ENCODE measurements at places on chromosomes 2 and 18.

GRCh38 chr2:232767866-232768265 is 8.5 kb downstream of the KCNJ13 start:
- no peak for DNase-seq

- no peak for DNase-seq
These were observed 178.0 kb downstream of the ICOS start for GRCh38 chr2:204114295-204115136.

- no peak for DNase-seq
These were observed 27.6 kb upstream of the SLC40A1 start for GRCh38 chr2:189608170-189608569.

DNA sequence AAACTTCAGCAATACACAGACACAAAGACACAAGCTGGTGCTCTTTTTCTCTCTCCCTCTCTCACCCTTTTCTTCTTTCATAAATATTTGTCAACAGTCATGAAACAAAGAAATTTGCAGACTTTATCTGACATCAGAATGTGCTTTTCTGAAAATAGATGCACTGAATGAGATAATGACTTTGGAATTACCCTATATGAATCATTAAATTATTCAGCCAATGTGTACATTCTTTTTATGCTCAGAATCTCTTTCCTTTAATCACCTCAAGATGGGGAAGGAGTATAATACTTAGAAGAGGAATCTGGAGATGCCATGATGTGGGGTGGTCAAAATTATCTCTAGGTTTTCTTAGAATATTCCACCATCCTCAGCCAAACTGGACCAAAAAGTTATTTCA is 289.9 kb downstream of the LRRTM1 start:
- DNase-seq, result no peak

GRCh38 chr18:13835202-13835601 is 11.3 kb downstream of the MC5R start:
- DNase-seq, result no peak

DNA sequence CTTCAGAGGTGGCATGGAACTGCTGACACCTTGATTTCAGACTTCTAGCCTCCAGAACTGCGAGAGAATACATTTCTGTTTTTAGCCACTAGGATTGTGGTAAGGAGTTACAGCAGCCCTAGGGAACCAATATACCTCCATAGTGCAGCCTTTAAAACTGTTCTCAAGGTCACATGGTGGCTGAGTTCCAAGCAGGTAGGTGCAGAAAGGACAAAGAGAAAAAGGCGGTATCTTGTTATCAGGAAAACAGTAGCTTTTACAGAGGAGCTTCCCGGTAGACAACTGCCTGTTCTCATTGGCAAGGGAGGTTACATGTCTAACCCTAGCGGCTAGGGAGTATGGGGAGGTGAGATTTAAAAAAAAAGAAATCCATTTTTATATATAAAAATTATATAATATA is 96.2 kb upstream of the BCL2L11 start:
- no peak for DNase-seq

DNA sequence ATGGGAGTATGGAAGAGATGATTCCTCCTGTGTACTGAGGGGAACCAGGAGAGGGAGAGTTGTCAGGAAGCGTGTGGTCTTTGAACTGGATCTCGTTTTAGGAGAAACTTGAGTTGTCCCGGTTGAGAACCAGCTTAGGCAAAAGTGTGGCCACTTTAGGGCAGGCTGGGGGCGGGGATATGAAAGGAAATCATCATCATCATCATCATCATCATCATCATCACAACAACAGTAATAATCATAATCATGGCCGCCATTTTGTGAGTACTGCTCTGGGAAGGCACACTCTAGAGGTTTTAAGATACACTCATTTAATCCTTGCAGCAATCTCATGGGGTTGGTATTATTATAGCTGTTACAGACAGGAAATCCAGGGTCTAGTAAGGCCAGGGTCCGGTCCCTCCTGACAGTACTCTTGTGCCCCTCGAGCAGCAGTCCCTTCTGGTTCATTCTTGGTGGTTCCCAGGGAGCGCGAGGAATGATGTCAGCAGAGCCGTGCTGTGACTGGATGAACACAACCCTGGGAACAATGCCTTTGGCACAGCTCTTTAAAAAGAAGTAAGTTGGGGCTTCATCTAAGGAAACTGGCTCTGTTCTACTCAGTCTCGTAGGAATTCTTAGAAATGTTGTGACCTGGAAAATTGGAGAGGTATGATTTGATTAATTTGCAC is 33.8 kb downstream of the PARD3B start:
- DNase-seq, result no peak

DNA sequence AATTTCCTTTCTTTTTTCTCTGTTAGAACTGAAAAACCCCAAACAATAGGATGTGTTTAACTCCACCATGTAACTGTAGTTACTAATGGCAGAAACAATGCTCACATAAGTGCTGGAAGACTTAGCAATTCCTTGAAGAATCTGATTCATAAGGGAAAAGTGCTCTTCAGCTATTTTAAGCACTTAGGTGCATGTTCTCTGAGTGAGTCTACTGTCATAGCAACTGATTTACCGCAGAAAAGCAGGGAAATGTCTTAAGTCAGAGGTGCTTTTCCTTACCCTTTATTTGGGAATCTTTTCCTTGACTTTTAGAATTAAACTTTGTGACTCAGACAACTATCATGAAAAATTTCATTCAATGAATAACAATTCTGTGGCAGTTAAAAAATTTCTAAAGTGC is 65.4 kb upstream of the NABP1 start:
- no peak for DNase-seq

GRCh38 chr2:16186661-16187481 is 246.5 kb downstream of the MYCN start:
- DNase-seq, result no peak

GRCh38 chr2:184534986-184535385 is 63.3 kb upstream of the ZNF804A start:
- DNase-seq, result no peak

- no peak for DNase-seq
These were observed 18.9 kb upstream of the ST3GAL5 start for GRCh38 chr2:85907671-85908157.

DNA sequence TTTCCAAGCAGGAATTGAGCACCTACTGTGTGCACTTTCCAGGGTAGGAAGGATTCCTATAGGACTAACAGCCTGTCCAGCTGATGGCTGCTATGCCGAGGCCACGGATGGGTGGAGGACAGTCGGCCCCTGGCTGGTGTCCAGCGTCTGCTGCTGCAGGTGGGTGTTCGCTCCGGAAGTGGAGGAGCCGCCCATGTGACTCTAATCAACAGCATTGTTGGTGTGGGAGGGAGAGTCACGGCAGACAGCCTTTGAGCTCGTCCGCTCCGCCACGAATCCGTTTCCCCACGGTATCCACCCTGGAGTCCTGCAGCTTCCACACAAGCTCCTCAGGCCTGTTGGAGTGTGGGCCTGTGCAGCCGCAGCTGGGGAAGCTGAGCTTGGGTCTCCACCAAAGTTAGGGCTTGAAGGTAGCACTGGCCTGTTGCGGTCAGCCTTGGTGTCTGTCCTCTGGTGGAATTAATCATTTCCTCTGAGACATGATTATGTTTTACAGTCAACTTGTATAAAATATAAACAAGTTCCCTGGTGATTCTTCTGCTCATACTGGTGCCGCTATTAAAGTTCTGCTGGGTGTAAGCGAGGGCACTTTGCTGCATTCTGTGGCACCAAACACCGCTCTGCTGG is 185.9 kb upstream of the TPO start:
- DNase-seq, result no peak

DNA sequence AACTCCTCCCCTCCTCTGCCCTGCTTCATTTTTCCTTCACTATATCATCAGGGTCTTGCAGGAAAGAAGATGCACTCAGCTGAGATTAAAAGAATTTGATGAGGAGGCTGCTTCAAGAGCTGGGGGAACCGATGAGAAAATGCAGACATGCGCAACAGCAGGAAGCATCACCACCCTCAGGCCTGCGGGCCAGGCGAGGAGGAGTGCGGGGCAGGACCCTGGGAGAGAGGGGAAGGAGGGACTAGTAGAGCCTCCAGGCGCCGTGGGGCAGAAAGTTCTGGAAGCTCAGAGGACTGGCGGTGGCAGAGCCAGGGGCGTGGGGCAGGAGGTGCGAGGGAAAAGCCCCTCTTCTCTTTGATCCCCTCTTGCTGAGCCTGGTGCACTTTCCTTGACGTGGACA is 108.2 kb downstream of the CD226 start:
- DNase-seq, result no peak

DNA sequence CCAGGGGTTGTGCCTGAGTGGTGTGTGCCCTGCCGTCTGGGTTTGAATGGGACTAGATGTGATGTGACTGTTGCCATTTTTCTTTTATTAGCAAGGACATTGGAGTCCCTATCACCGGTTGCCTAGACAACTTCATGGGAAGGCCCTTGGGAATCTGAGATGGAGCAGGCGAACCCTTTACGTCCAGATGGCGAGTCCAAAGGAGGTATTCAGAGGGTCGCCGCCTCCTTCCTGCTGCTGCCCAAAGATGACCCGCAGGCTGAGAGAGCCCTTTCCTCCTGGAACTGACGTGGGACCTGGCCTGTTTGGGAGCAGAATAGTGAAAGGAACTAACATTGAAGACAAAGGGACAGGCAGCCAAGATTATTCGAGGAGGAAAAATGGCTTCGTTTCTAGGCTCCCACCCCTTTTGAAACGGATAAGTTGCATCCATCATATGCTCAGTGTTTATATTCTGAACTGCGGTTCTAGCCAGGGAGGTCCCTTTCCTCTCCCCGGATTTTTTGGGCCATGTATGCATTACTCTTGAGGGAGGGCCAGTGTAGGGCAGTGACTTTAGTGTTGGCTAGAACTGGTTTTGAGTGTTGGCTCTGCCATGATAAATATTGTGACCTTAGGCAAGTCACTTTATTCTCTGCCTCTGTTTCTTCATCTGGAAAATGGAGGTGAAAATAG is 673 bp downstream of the CENPO start:
- peak; percentile 19 for DNase-seq

GRCh38 chr18:49768051-49768391 is 45.3 kb downstream of the ACAA2 start:
- DNase-seq, result no peak

DNA sequence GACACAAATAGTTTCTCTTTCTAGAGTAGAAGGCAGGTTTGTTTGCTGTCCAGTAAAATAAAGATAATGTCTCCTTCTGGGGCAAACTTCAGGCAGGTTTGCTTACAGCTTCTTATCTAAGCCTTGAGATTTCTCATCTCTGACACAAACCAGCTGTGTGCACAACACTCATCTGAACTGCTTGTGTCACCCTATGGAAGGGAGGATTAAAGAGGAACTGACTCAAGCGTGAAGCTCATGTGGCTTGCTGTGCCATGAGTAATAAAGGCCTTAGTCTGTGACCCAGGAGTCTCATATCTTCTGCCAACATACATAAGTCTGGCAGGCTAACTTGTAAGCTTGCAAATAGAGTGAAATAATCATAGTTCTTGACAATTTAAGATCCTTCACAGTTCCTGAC is 24.2 kb upstream of the CPO start:
- DNase-seq, result no peak

GRCh38 chr2:71602581-71602980 is 149.2 kb downstream of the DYSF start:
- no peak for DNase-seq

- no peak for DNase-seq
These were observed 5.5 kb downstream of the ASAP2 start for GRCh38 chr2:9212010-9212635.

DNA sequence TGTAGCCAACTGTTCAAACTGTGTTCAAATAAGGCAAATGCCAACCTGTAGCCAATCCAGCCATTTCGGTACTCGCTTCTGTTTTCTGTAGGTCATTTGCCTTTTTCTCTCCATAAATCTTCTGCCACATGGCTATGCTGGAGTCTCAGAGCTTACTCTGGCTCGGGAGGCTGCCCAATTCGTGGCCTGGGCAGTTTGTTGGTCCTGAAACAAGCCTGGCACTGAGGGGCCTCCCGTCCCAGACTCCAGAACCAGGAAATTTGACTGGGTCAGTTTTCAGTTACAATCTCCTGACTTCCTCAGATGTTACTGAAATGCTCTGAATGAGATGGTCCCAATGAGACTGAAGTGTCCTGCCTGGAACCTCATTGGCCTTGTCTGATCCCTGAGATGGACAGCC is 120.8 kb upstream of the NPAS2 start:
- DNase-seq, result no peak

- DNase-seq, result peak; percentile 85
These were observed at the start of gene LTBP1 for GRCh38 chr2:32946314-32947075. Gene LTBP1 (plus strand): TSS chr2:32946953. CDS start chr2:32947325, 372 bp downstream.

GRCh38 chr2:30527859-30528258 is 80.8 kb downstream of the LCLAT1 start:
- DNase-seq, result no peak

DNA sequence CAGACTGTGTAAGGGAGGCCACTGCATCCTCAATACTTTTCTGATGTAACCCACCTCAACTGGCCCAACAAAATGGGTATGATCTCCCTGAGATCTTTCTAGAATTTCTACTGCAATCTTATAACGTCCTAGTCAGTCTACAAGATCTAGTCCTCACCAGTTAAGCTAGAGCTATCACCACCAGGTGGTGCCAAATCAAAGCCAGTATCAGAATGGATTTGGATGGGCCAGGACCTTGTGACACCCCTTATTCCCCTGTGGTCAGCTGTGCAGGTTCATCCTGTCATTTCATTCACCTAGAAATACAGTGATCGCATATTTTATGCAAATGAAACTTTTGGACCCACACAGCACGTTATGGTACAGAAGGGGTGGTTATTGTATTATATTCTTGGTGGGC is 90.3 kb downstream of the OLA1 start:
- DNase-seq, result peak; percentile 47

- DNase-seq, result no peak
These were observed 4.3 kb downstream of the AOX1 start for GRCh38 chr2:200590090-200590489.

- DNase-seq, result peak; percentile 25
These were observed 715 bp upstream of the CFAP36 start for GRCh38 chr2:55518841-55519165.

DNA sequence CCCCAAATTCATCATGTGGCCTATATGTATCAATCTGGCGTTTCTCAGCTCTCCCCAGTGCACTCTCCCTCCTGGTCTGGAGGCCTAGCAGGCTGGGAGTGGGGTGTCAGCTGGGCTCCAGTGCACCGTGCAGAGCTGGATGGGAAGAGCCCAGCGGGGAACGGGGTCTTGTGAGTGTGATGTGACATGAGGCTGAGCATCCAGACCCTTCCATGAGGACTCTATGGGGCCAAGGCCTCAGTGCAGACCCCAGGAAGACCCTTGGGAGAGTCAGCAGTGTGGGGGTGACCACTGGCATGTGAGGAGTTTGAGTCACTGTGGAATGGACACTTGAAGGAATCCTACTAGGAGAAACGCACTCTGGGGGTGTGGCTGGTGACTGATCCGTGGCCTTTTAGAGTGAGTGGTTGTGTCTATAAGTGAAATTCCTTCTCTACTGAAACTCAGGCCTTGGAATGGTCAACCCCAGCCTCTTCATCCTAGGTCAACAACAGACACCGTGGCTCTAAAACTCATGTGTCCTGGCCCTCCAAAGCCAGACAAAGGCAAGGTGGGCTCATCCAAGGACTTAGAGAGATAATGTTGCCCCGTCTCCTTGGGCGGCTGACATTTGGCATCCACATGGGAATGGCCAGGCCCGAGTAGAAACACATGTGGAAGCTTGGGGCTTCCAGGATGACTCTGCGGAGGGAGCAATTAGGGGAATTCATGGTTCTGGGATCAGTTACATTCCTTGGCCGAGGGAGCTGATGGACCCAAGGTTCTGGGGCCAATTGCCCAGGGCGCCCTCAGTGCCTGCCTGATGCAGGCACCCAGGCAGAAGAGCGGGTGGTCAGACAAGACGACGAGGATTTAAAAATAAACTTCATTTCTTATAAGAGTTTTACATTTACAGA is 156.0 kb upstream of the TWIST2 start:
- no peak for DNase-seq

GRCh38 chr18:62741118-62741566 is 25.8 kb downstream of the PHLPP1 start:
- no peak for DNase-seq

GRCh38 chr2:29115797-29116781 is 874 bp downstream of the CLIP4 start:
- DNase-seq, result peak; percentile 76
